ENCODE measurements at places on chromosomes 2 and 18.

GRCh38 chr2:189526241-189526640 is 54.3 kb downstream of the SLC40A1 start:
- DNase-seq: no peak

DNA sequence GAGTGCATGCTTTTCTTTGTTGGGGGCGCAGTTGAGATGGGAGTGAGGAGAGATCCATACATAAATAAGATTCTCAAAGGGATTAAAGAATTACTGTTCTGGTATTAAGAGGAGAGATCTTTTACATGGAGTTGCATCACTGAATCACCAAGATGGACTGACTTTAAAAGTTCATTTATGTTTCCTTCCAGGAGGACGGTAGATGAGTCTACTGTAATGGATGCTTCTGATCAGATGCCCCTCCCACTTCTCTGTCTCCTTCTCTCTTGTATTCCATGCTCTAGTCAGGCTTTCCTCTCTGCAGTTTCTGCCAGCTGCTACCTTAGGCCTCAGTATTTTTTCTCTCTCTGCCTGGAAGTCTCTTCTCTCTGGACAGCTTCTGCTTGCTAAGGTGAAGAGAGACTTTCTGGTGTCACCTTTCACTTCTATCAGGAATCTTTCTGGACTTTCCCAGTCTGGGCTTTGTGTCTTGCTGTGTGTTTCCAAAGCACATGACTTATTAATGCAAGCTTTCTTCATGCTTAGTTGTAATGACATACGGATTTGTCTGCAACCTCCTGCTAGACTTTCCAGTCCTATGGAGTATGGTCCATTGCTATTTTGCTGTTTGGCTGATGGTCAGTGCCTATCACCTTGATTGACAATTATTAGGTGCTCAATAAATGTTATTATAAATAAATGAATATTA is 23.6 kb downstream of the FAM171B start:
- DNase-seq: peak; percentile 10

GRCh38 chr2:128472789-128473174 is 154.1 kb upstream of the HS6ST1 start:
- DNase-seq: peak; percentile 30

DNA sequence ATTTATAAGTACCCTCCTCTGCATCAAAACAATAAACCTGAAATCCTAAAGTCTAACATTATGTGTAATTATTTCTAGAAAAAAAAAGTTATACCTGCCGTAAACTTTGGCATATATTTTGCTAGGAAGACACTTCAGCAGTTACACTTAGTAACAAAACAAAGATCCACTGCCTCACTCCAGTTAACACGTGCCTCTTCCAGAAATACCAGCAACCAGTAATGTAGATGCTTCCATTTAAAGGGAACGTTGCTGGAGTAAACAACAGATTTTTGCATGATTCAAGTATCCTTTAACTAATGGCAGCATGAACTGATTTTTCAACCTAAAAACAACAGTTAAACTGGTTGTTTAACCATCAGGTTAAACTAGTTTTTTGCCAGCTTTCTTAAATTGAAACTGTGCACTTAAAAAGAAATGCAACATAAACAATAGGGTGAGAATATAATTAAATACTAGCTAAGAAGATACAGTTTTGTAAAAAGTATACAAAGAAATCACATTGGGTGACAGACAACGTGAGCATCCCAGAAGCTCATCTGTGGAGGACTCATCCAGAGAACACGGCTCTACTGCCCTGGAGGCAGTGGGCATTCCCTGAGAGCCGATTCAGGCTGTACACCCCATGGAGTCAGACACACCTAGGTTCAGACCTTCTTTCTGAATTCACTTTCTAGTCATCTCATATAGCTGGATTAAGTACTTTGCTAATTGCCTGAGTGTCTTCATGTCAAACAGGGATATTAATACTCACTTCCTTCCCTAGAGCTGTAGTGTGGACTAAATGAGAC is 22.3 kb downstream of the MGAT4A start:
- no peak for DNase-seq

GRCh38 chr2:216539791-216540241 is 41.2 kb downstream of the RPL37A start:
- DNase-seq: no peak

GRCh38 chr2:153912798-153913396 is 41.2 kb downstream of the GALNT13 start:
- no peak for DNase-seq

DNA sequence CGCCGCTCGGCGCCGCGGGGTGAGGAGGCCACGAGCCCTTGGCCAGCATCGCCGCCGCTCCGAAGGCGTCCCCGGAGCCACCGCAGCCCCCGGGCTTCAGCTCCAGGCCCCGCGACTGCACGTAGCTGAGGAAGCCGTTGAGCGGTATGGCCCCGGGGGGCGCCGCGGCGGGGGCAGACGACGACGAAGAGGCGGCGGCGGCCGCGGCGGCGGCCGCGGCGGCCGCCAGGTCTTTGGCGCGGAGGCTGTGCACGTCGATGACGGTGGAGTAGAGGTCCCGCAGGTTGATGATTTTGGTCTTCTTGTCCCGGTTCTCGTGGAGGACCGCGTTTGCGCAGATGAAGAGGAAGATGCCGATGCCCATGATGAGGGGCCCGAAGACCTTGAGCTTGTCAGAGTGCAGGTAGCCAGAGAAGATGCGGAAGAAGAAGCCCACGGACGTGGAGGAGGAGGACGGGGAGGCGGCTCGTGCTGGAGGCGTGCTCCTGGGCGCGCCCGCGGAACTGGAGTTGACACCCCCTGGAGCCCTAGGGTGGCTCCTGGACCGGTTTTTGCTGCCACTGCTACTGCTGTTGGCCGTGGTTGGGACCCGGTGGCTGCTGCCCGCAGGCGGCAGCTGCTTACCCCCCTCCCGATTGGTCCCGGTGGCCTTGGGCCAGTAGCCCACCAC is 4.0 kb downstream of the TMEM200C start:
- DNase-seq: no peak

DNA sequence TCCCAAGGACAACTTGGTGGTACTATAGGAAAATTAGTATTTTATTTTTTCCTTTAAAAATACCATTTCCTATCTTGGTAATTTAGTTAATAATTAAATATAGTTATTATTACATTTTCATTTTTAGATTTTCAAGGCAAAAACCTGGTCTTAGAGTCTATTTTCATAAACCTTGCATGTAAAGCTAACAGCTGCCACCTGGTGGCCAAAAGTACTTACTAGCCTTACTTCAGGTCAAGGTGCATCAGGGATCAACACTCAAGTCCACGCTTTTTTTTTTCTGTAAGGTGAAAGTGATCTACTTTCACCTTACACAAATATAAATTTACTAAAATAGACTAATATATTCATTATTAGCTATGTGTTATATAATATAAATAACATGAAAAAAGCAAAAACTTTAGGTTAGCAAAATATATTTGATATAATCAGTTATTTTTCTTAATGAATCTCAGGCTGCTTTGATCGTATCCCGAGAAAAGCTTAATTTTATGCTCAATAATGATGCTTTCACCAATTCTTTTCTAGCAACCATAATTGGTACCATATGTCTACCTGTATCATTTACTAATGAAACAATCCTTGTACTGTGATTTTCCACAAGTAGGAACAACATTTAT is 62.5 kb downstream of the RELCH start:
- peak; percentile 83 for DNase-seq

GRCh38 chr2:219697811-219698747 is 70.6 kb downstream of the SLC4A3 start:
- DNase-seq: peak; percentile 11

- no peak for DNase-seq
Measured at GRCh38 chr2:71901466-71901865, 246.2 kb downstream of the CYP26B1 start.

GRCh38 chr2:226426292-226426736 is 373.3 kb downstream of the IRS1 start:
- peak; percentile 95 for DNase-seq

DNA sequence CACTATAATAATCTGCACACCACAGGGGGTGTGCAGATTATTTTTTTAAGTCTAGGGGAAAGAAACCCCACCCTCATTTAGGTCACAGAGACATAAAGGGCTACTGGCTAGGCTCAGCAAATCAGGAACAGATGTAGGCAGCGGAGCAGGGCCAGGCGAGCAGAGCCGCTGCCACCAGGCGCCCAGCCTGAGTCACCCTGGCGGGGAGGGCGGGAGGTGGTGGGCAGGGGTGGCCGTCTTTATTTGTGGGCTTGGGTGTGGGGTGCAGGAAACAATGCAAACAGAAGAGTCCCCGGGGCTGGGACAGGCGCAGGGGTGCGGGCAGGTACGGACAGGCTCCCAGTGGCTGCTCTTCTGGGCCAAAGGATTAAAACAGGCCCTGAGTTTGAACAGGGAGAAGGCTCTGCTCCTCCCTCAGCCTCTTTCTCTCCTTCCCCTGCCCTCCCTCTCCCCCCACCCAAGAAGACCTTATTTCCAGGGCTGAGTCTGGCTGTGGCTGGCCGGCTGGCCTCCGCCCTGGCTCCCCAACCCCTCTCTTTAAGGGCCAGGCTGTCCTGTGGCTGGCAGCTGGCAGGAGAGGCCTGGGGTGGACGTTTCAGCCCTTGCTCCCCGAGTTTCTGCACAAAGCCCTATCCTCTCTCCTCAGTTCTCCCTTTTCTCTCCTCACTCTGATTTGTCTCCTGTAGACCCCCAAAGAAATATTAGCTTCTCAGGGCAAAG is 142.9 kb upstream of the SMAD2 start:
- DNase-seq: peak; percentile 39

DNA sequence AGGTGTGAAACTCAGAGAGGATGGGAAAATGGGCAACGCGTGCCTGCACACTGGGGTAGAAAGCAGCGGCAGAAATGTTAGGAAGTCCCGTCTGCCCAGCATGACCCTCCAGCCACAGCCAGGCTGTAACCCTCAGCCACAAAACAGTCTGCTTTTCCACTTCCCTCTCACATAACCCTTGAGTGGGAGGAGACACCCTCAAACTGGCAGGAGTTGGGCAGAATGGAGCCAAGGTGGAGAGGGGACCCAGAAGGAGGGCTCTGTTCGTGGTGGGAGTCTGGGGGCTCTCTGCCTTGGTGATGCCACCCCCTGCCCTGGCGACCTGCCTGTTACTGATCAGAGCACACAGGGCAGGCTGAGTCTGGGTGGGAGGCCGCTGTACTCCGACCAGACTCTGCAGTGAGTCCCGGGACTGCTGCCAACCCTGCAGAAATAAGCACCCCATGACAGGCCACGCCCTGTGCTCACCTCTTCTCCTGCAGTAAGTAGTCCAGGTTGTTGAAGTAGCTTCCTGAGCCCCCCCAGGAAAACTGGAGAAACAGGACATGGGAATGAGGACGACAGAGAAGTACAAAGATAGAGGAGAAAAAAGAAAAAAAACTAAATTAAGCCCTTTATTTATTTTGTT is 16.0 kb downstream of the FAM178B start:
- no peak for DNase-seq
